Stimulated activated CD4-positive, alpha-beta T cell treated with anti-CD3 and anti-CD28 coated beads, TNF-alpha, amount 100 ng/mL, for 4 hours (primary cell): ENCODE measurements at places on chromosomes 6 and 20.

DNA sequence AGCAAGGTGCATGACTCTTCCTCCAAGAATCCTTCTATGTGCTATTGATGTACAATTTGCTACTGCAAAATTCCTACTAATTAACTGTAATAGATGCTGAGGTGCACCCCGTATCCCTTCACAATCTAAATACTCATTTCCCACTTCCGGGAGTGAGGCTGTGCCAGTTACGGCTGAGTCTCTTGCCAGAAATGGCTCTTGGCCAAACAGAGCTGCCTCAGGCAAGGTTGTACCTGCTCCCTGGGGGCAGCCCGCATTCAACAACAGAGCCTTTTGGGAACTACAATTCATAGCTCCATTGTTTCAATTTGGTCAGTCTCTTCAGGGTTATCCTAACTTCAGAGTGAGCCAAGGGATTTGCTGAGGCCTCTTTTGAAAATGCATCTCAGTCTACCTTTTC, 789.8 kb upstream of the MAP3K7 start:
- DNase-seq: no peak

DNA sequence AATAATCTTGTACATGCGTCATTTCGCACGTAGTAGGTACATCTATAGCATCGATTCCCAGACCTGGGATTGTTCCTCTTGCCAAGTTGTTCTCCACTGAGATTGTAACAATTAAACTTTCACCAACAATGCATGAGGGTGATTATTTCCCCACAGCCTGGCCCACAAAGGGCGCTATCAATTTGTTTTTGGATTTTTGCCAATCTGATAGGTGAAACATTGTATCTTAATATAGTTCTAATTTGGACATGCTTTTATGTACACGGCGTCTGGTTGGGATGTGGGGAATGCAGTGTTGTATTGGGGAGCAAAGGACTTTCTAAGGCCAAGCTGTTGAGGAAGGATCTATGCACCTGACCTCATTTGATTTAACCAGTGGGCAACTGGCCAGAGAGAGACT, 59.5 kb downstream of the VEGFA start:
- no peak for DNase-seq

GRCh38 chr6:21271428-21272155, 322.0 kb upstream of the SOX4 start:
- no peak for DNase-seq

- DNase-seq: no peak
Observed at GRCh38 chr6:18511211-18511610, 124.1 kb downstream of the RNF144B start.

GRCh38 chr20:57087102-57087501, 179.3 kb downstream of the BMP7 start:
- DNase-seq: no peak
